ENCODE measurements at places on chromosomes 7 and 10.

- DNase-seq: no peak
- no peaks in the 10 kb centered on the region for H3K27me3 ChIP-seq
Observed at GRCh38 chr7:108282427-108282996, 152.4 kb upstream of the LAMB4 start.

DNA sequence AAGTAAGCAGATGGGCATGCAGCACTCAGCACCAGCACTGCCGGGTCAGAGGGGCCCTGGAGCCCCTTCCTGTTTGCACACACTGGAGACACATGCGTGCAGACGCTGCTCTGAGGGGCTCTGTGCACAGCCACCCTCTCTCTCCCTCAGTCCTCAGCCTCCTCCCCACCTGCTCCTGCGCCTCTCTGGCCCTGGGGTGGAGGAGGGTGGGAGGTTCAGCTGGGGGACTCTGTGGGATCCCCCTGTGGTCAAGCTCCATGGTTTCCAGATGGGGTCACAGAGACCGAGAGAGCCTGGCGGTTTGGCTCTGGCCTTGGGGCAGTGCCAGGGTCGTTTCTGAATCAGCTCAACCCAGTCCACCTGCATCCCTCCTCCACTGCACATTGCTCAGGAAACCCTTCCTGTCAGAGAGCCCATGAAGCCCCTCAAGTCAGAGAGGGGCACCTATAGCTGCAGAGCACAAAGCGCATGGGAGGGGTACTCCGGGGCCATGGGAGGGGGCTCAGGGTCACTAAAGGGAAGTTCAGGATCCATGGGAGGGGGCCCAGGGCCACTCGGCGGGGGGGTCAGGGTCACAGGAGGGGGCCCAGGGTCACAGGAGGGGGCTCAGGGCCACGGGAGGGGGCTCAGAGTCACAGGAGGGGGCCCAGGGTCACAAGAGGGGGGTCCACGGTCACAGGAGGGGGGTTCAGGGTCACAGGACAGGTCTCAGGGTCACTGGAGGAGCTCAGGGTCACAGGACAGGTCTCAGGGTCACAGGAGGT, 161.7 kb downstream of the ADARB2 start:
- no peak for DNase-seq
- no peaks in the 10 kb centered on the region for H3K36me3 ChIP-seq
- no peak overlapping the region for H3K27ac ChIP-seq
- no peak overlapping the region for H3K4me3 ChIP-seq

DNA sequence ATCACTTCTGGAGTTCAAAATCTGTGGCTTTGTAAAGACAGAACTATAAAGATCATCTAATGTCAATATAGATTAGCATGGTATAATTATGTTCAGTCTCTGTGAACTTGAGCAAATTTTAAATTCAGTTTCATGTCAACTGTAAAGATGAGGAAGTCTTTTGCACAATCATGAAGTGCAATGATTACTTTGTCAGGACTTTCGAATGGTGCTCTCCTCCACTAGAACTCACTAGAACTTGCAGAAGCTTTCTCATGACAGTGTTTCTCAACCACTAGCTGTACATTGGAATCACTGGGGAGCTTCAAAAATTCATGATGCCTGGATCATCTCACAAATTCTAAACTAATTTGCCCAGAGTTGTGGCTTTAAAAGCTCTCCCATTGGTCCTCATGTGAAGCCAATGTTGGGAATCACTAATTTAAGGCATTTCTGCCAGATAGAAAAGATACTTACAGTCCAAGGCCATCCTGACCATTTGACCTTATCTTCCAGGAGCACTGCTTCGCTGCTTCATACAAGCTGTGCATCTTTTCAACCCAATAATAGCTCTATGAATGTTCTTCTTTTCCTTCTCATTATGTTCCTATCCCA, 12.9 kb downstream of the OR2AE1 start:
- no peak overlapping the region for H3K27ac ChIP-seq
- H3K4me1 ChIP-seq: no peaks in the 10 kb centered on the region
- no peaks in the 10 kb centered on the region for H3K27me3 ChIP-seq

DNA sequence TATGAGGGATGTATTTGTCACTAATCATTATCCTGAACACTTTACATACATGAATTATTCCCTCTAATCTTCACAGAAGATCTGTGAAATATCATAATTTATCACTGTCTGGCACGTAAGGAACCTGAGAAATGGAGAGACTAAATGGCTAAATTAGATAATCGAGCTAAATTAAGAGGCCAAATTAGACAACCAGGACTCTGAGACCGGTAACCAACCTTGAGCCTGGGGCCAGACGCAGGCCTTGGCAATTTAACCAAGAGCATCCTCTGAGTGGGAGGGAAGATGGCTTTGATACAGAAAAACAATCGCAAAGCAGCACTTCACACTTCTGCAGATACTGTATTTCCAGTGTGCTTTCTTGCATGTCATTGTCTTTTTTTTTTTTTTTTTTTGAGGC, 21.4 kb downstream of the SVOPL start:
- no peak overlapping the region for H3K4me3 ChIP-seq
- DNase-seq: no peak
- H3K27me3 ChIP-seq: no peaks in the 10 kb centered on the region
- no peak overlapping the region for H3K27ac ChIP-seq

DNA sequence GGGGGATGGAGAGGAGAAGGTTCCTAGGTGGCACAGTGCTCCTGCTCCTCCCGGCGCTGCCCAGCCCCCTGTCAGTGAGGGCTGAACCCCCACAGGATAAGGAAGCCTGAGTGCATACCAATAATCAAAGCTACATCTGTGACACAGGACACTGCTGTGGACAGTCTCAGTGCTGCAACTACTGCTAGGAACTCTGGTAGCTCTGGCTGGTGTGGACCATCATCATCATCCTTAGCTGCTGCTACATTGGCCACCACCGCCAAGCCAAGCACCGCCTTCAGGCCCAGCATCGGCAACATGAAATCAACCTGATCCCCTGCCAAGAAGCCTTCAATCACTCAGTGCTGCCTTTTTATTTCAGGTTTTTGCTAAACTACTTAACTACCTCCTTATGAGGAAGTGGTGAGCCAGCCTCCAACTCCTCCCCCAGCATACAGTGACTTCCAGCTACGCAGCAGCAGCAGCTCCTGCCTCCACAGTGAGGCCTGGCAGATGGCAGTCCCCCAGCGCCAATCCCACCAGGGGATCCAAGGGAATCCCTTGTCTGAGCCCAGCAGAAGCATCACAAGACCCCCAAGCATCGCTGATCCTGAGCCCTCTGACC, 32.1 kb upstream of the SLC26A4 start:
- no peak for DNase-seq
- H3K36me3 ChIP-seq: no peaks in the 10 kb centered on the region
- no peak overlapping the region for H3K27ac ChIP-seq
- no peak overlapping the region for H3K4me3 ChIP-seq

All from cardiac muscle cell (in vitro differentiated cells and primary cell).